ENCODE measurements at places on chromosomes 13 and 19.

DNA sequence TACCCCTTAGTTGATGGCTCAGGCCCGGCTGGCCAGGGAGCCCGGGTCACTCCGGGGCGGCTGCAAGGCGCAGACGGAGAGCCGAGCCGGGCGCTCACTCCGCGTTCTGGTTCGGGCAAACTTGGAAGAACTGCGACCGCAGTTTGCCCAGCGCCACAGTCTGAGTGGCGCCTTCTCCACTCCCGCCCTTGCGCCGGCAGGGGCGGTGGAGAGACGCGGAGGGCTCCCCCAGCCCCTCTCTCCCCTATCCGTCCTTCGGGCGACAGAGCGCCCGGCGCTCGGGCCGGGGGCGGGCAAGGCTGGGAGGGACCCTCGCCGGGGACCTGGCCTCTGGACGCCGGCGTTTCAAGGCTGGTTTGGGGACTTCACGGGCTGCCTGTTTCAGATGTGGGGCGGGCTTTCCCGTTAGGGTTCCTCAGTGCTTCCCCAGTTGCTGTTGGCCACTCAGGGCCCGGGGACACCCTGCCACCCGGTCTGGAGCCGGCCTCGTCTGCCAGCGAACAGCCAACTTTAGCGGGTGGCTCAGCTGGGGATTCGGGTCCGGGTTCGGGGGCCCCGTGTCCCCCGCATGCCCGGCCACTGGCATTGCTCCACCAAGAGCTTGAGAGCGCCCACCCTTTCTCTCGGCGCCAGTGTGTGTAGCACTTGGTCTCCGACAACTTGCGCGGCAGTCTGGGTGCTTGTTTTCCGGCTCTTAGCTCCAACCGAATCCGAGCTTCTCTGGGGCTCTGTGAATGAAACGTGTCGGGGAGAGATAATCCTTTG lies 1.5 kb downstream of the GPC6 start:
- DNase-seq, result no peak

DNA sequence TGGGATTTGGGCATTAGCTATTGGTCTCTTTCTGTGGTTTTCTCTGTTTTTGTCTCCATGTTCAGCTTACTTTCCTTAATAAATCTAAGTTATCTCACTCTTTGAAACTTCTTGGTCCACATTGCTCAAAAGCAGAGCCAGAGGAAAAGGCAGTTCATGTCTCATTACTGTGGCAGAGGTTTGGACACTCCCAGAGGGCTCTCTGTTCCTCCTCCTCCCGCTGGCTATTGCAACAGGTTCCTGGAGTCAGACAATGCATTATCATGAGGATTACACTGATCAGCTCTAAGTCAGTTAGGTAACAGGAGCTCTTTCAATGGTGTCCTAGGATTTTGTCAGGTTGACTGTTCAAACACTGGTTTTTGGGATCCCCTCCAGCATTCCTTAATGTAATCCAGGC lies 298.8 kb downstream of the NDFIP2 start:
- DNase-seq, result no peak

GRCh38 chr13:79187917-79188690 lies 218.0 kb downstream of the RBM26 start:
- no peak for DNase-seq

- DNase-seq, result no peak
Measured at GRCh38 chr13:104984296-104984818, 1551.1 kb downstream of the EFNB2 start.

GRCh38 chr13:44352671-44353070 lies 21.0 kb upstream of the SERP2 start:
- no peak for DNase-seq

Measured in activated T-helper 1 cell treated with anti-CD3 and anti-CD28 coated beads, Interleukin-2, amount 50 U/mL, for 16 hours (primary cell).